ENCODE measurements at places on chromosomes 6 and 20.

DNA sequence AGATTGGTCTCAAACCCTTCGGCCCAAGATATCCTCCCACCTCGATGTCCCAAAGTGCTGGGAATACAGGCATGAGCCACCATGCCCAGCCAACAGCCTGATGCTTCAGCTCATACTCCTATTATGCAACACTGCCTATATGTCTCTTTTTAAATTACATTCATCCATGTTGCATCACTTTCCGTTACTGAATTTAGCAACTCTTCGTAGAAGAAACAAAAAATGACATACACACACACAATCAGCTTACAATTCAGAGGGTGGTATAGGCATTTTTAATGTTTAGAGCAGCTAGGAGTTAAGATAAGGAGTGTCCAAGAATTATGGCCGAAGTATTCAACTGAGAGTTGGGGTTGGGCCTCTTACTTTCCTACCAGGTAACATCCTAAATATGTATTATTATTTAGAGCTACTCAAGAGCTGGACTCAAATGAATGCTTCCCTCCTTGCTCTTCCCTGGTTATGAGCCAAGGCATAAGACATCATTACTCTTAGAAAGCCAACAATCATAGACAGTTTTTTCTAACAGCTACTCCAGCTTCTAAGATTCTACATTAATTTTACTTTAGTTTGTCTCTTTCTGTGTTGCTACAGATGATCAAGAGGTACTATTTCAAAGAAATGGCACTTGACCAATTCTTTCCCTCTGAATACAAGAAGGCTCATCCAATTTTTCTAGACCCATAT lies 62.0 kb upstream of the BMP5 start:
- DNase-seq: no peak

GRCh38 chr6:53962646-53963045 lies 148.6 kb upstream of the MLIP start:
- no peak for DNase-seq

- DNase-seq: peak; percentile 57
Measured at GRCh38 chr6:155223646-155224451, 40.0 kb upstream of the CLDN20 start.

DNA sequence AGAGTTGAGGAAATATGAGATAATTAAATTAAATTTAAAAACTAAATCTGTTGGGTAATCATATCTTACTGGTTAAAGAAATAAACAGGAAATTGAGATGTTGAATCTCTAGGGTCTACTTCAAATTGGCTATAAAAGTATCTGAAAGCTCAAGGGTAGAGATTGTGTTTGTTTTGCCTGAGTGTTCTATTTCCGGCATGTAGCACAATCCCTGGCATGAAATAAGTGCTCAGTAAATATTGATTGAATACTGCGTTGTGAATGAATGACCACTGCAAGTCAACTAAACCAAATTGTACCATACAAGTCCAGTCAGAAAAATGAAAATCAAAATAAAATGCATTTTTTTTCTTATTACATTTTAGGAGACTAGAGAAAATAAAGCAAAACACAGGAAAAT lies 709.8 kb downstream of the EPM2A start:
- DNase-seq: no peak

DNA sequence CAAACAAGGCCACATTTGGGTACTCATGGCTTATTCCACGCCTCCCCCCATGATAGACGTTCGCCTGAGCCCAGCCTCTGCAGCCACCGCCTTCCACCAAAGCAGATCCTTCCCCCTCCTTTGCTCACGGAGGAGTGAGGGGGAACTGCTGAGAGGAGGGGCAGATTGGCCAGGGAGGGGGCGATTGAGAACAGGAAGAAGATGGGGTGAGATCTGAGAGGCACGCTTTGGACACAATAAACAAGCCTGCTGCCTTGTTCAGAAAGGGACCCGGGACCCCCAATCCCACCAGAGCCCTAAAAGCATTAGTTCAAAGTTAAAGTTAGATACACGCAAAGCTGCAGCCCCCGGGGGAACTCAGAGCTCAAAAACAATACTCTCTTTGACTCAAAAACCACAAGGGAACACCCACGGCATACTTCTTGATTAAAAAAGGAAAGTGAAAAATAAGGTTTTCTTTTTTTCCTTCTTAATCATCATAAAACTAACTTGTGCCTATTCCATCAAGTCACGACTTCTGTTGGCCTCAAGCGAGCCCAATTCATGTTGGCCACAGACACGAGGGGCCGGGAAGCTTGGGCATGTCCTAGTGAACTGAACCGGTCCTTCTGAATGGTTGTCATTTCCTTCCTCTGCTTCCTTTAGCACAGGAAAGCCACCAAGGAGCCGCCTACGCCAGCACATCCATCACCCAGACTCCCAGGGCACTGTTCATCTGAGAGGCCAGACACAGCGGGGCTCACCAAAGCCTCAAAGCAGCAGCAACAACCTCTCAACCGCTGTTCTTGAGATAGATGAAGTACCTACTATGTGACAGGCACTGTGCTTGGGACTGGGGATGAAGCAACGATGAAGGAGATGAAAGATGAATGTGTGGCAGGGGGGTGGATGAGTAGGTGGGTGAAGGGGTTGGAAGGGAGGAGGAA lies 44.7 kb downstream of the NFATC2 start:
- DNase-seq: peak; percentile 69

DNA sequence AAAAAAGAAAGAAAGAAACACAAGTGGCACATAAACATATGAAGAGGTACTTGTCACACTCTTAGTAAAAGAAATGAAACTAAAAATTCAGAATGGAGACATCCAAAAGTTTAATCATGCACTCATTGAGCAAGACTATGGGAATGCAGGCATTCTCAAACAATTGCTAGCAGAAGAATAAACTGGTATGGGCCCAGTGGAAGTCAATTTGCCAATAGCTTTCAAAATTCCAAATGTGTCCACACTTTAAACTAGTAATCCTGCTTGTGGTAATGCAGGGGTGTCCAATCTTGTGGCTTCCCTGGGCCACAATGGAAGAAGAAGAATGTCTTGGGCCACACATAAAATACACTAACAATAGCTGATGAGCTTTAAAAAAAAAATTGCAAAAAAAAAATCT lies 97.4 kb downstream of the EPB41L2 start:
- DNase-seq: no peak

- no peak for DNase-seq
Measured at GRCh38 chr6:148769304-148769968, 22.6 kb downstream of the UST start.

Data from stimulated activated CD4-positive, alpha-beta T cell treated with anti-CD3 and anti-CD28 coated beads, Interleukin-2, amount 100 ng/mL, for 24 hours (primary cell).